Temporal lobe (tissue), 4 donors: ENCODE measurements at places on chromosomes 5 and 9. TPM values are rescaled to one million over a fixed set of nuclear protein-coding genes. Genes with fewer than 3 reads are reported as not detected.

Gene LHFPL2
- 22.6 TPM for total RNA-seq

Gene CMBL
- 7.6 TPM for total RNA-seq

Gene DROSHA
- 79.2 TPM for total RNA-seq

Gene TAS2R1
- total RNA-seq: not detected

Gene ZFP37
- total RNA-seq: 21.9 TPM

Gene SLC6A18
- total RNA-seq: not detected

Gene CTNNA1
- 190 TPM for total RNA-seq

Gene OR1J2
- total RNA-seq: not detected

Gene F2RL1
- total RNA-seq: 2.2 TPM

Gene BTNL8
- under 0.01 TPM for total RNA-seq

Gene TMEFF1
- total RNA-seq: 38.4 TPM

Gene PCDHGA7
- total RNA-seq: 8.1 TPM

Gene LCN6
- total RNA-seq: not detected

Gene LCN9
- total RNA-seq: not detected

Gene IFNA2
- total RNA-seq: not detected

Gene ROR2
- total RNA-seq: 0.74 TPM

Gene NFIL3
- total RNA-seq: 29.5 TPM

Gene IFNA5
- total RNA-seq: not detected

Gene FOXD4L4
- total RNA-seq: 0.25 TPM

Gene SPATA31E1
- total RNA-seq: not detected

Gene ALDH7A1
- total RNA-seq: 33.2 TPM

Gene TLX3
- total RNA-seq: not detected

Gene C5orf58
- total RNA-seq: not detected

Gene CNTRL
- 12.0 TPM for total RNA-seq

Gene DMRT3
- not detected for total RNA-seq

Gene PCYOX1L
- total RNA-seq: 7.9 TPM

Gene GALNT12
- total RNA-seq: 3.2 TPM

Gene FAM53C
- total RNA-seq: 16.0 TPM

Gene CDK9
- 40.1 TPM for total RNA-seq

Gene MXD3
- 3.0 TPM for total RNA-seq

Gene TTC39B
- total RNA-seq: 5.4 TPM

Gene CDH6
- total RNA-seq: 37.4 TPM

Gene CER1
- total RNA-seq: not detected

Gene PCDHA1
- total RNA-seq: 6.6 TPM

Gene PCDHA9
- total RNA-seq: 12.3 TPM

Gene SPINK1
- total RNA-seq: under 0.01 TPM

Gene LRRC70
- 3.2 TPM for total RNA-seq

Gene CA9
- total RNA-seq: 0.98 TPM

Gene CAMK2A
- 6.6 TPM for total RNA-seq

Gene FAM221B
- total RNA-seq: not detected

Gene ZFP2
- total RNA-seq: 10.1 TPM

Gene DNAJC21
- total RNA-seq: 16.0 TPM

Gene PCDHGC4
- 87.3 TPM for total RNA-seq

Gene CNTNAP3
- total RNA-seq: 33.7 TPM

Gene SLC34A1
- not detected for total RNA-seq

Gene PAEP
- not detected for total RNA-seq

Gene SNX24
- total RNA-seq: 7.1 TPM

Gene GKAP1
- 11.3 TPM for total RNA-seq

Gene ZNF346
- 26.6 TPM for total RNA-seq

Gene SLC45A2
- total RNA-seq: 0.49 TPM

Gene GRM6
- under 0.01 TPM for total RNA-seq

Gene HTR1A
- total RNA-seq: 8.4 TPM

Gene RNF180
- total RNA-seq: 48.9 TPM

Gene SLC6A7
- total RNA-seq: 1.5 TPM

Gene CCL27
- total RNA-seq: 0.25 TPM

Gene GFPT2
- total RNA-seq: 8.9 TPM

Gene EGFLAM
- total RNA-seq: 4.2 TPM

Gene CDC20B
- total RNA-seq: 0.25 TPM
